ENCODE measurements at places on chromosomes 7 and 10.

GRCh38 chr7:121286742-121287734 lies 41.8 kb upstream of the WNT16 start:
- no peak for DNase-seq

GRCh38 chr10:129099486-129099885 lies 367.6 kb upstream of the MGMT start:
- DNase-seq: no peak

- DNase-seq: no peak
Measured at GRCh38 chr10:125125951-125126735, 34.2 kb downstream of the CTBP2 start.

DNA sequence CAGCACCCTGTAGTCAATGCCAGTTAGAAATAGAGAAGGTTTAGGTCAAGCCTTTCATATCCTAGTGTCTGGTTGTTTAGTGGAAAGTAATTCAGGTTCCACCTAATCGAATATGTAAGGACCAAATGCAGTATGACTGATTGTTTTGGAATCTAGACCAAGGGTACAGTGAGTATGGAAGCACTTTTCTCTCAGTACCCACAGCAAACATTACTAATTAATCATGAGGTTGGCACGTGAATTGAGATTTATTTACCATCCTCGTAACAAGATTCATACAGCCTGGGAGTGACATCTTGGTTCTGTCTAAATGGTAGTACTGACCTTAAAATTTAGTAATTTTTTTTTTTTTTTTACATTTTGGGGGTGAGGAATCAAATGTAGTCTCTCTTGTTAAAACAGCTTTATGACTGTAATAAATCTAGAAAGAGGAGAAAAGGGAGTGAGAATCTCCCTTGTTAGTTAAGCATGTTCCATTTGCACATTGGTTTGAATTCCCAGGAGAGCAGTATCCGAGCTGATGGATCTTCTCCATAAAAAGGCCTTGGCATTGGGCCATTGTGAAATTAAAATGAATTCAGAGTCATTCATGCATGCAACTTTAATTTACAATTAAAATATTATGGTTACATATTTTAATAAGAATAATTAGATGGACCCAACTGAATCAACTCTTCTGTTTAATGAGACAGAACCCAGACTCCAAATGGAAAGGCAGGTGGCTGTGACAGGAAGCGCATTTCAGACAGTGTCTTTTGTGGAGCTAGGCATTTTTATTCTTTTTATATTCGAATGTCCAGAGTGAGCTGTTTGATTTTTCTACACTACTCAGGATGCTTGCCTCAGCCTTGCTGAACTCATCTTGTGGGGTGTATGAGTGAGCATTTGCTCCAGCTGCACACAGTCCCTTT lies 57.6 kb downstream of the SNX10 start:
- no peak for DNase-seq

GRCh38 chr7:145665499-145666258 lies 450.9 kb upstream of the CNTNAP2 start:
- no peak for DNase-seq

- no peak for DNase-seq
Measured at GRCh38 chr10:59971915-59972314, 65.6 kb upstream of the CCDC6 start.

- DNase-seq: no peak
Measured at GRCh38 chr7:47350425-47350824, 231.5 kb downstream of the TNS3 start.

Measured in KBM-7 (cell line).